Right cardiac atrium (tissue), 5 donors: ENCODE measurements at places on chromosomes 12 and 14. TPM values are rescaled to one million over a fixed set of nuclear protein-coding genes. Genes with fewer than 3 reads are reported as not detected.

- DNase-seq: no peak
These were observed 100.8 kb downstream of the CCER1 start for GRCh38 chr12:90854136-90854689.

GRCh38 chr14:64463195-64463594 is 2.1 kb upstream of the AKAP5 start:
- no peak for DNase-seq

DNA sequence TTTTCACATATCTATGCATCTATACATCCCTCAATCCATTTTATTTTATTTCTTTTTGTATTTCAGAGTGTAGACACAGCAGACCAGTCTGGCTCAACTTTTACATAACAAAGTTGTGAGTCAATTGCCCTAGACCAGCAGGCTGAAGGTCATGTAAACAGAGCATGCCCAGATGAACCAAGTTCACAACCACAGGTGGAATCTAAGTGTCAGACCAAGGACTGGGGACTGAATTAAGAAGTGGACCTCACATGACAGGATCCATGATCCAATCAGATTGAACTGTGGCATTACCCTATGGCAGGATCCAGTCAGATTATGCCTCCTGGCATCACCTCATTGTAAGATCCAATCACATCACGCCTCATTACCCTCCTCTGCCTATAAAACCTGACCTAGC is 455.8 kb downstream of the SOX5 start:
- no peak for DNase-seq

DNA sequence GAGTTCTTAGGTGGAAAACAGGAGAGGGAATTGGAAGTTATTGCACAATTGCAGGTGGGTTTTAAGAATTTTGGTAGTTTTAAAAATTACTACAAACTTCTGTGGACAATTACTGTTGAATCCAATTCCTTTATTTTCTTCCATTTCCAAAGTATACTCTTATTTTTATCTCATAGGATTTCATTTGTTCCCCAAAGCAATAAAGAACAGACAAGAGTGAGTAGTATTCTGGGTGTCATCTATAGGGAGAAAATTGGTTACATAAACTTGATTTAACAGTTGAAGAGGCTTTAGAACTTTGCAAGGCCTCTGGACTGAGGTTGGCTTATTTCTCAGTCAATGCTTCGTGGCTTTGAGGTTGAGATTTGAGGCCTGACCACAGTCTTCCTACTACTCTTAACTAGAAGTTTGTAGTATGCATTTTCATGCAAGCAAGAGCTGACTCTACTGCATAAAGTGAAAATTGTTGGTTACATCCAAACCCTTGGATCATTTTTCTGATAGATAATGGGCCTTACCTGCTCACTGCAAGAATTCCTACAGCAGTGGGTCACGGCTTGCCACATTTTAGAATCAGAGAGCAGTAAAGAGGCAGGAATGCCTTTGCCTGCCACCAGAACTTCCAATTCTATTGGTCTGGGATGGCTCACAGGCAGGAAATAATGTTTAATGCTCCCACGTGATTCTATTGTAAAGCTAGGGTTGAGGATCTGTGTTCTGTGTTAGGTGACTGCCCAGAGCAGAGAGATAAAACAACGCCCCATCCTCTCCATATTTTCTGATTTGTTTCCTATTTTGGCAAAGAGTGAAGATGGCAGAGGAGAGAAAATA is 270.5 kb downstream of the TTC6 start:
- no peak for DNase-seq

DNA sequence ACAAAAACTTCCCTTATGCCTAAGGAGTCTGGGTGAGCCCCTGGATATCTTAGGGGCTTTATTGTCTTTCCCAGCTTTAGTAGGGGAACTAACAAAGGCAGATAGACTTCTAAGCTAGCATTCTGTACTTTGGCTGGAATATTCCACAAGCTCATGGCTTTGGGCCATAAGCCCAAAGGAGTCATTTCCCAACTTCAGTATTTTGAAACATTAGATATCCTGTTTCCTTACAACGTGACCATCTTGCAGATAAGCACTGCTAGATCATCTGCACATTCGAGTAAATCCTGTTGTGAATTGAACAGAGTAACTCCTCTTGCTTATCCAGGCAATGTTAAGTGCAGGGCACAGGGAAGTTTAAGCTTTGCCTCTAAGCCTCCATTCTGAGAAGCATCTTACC is 70.6 kb upstream of the ACTN1 start:
- no peak for DNase-seq

The CDK17 gene
- 18.4 TPM for total RNA-seq

DNA sequence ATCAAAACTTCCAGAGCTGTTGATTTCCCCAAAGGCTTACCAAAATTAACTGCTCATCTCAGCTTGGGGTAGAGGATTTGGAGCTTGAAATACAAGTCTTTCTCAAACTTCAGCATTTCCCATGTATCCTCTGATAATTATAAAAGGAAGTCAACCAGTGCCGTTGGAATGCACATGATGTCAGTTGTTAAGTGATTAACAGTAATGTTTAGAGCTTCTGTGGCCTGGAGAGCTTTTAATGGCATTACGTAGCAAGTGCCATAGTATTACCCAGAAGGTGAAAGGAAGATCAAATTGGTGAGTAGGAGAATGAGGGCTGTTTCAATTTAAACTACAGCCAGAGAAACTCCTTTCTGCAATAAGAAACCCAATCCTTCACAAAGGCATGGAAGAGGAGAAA is 62.5 kb upstream of the PTPRR start:
- no peak for DNase-seq

- no peak for DNase-seq
These were observed 326.6 kb upstream of the PRICKLE1 start for GRCh38 chr12:42916143-42916542.

The DHRS4L2 gene
- total RNA-seq: 15.5 TPM

The NAP1L1 gene
- 471 TPM for total RNA-seq

DNA sequence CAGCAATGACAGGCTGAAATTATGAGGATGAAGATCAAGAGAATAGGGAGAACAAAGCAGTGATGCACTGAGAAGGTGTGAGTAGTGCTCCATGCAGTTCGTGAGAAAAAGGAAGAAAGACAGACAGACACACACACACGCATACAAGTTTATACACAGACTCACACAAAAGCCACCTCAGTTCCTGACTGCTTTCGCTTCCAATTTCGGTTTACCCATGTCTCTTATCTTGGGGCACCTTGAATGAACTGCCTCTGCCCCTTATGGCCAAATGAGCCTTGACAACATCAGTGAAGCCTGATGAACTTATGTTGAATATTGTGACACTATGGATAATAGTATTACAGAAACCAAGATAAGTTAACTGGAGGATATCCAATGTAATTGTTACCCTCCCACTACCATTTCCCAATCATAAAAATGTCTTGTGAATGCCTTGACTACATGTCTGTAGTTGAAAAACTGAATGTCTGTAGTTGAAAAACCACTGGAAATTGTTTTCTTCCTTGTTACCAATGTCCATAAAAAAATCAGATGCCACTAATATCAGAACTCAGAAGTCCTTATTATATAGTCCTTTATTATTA is 380.4 kb upstream of the DDHD1 start:
- DNase-seq: no peak

GRCh38 chr12:50986966-50987737 is 34.8 kb downstream of the HIGD1C start:
- DNase-seq: no peak

DNA sequence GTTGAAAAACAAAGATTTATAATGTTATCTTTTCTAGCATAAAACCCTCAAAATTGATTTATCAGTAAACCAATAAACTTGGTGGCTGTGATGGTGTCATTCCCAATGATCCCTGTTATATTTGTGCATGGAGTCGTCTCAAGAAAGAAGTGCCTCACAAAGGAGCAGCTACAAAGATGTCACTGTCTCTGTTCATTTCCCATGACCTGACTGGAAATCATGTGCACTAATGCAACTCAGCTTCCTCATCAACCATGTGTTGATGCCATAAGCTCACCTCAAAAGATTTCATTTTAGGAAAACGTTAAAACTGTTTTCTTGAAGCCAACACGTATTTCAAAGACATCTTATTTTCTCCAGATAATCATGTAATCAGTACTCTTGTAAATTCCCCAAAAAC is 28.8 kb downstream of the CLEC1A start:
- no peak for DNase-seq

DNA sequence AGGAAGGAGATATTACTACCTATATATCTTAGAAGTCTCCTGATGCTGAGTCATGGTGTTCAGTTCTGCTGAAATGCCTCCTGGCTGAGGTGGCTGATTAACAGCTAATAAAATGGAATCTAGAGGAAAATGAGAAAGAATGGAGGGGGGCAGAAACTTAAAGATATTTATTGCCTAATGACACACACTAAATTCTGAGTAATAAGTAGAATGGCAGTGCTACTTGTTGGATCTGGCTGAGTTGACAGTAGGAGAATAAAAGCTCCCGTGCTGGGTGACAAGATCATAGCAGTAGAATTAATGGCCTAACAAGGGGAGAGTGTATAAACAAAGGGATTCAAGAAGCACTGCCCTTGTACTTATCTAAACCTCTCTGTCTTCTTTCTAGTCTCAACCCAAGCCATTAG is 137.5 kb downstream of the CNTN1 start:
- DNase-seq: no peak

The TMEM119 gene
- total RNA-seq: 1.8 TPM

The RTL1 gene
- not detected for total RNA-seq

GRCh38 chr12:45200491-45201043 is 15.3 kb upstream of the ANO6 start:
- DNase-seq: no peak

DNA sequence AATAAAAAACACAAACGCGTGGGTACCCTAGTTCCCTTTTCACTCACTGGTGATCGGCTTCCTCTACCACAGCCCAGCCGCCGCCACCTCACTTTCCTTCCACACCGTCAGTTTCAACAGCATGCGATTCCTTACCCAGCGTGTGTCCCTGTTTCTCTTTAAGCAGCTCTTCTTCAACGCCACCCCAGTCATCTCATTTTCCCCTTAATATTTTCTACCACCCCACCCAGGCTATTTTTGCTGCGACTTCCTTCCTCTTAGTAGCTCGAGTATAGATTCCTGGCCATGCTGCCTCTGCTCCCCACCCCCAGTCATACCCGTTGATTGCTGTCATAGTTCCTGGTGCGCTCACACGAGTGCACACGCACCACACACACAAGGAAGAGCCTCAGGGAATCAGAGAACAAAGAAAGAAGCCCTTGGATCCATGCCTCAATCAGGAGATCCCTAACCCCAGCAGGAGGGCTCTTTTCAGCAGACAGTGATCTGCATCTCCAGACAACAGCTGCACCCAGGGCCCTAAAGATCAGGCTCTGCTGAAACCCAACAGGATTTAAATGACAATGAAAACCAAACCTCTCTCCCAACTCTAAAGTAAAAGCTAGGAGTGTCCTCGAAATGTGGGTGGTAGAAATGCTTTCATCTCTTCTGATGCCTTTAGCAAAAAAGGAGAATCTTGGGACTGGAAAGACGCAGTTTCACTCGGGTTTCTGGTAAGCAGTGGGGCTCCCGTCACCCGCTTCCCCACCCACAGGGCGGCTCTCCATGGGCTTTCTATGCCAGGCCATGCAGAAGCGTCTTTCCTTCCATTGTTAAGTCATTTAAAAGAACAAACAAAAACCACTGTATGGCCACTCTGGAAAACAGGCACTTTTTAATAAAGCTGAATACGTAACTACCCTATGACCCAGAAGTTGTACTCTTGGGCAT is 23.8 kb downstream of the VPS37B start:
- peak; percentile 66 for DNase-seq

DNA sequence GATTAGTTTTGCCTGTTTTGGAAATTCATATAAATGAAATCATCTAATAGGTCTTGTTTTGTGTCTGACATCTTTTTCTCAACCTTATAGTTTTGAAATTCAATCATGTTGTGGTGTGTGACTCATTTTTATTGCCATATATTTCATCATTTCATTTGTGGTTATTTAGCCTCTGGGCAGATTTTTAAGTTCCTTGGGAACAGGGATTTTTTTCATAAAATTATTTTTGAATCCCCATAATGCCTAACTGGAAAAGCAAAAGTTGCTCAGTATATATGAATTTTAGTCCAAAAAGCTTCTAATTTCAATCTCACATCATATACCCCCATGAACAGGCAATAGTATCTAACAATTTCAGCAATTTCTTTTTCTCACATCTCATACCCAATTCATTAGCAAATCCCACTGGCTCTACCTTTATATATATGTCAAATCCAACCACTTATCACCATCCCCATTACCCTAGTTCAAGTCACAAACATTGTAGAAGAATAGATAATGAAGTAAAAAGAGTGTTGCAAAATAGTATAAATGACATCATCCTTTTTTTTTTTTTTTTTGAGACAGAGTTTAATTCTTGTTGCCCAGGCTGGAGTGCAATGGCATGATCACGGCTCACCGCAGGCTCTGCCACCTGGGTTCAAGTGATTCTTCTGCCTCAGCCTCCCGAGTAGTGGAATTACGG is 2.6 kb upstream of the OR6J1 start:
- DNase-seq: no peak

DNA sequence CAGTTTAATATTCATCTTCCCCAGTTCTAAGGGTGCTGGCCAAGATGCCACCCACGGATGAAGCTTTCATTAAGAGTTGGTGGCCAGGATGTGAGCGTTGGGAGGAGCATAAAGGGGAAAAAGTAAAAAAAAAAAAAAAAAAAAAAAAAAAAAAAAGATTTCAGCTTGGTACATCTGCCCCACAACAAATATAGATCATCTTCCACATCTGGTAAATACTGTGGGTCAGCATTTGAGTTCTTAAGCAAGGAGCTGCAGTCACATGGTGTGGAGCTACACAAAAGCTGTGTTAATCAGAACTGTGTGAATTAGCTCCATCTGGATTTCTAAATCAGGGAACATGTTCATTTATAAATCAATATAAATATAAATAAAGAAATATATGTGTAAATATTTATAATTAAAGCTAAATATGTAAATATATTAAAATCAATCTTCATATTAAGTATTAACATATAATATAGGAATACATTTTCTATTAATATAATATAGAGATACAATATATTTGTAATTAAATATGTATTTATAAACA is 262.3 kb downstream of the NUAK1 start:
- DNase-seq: no peak

GRCh38 chr12:59708484-59708883 is 112.7 kb downstream of the SLC16A7 start:
- no peak for DNase-seq

GRCh38 chr12:100267603-100268281 is 765 bp downstream of the SCYL2 start:
- no peak for DNase-seq

GRCh38 chr14:52902971-52903619 is 47.8 kb downstream of the FERMT2 start:
- no peak for DNase-seq
